ENCODE measurements at places on chromosomes 12 and 14.

- DNase-seq = no peak
These were observed 94.1 kb downstream of the PLCZ1 start for GRCh38 chr12:18643681-18644080.

- DNase-seq = no peak
These were observed 60.1 kb downstream of the RPS29 start for GRCh38 chr14:49526101-49526500.

GRCh38 chr12:51820526-51821439 lies 27.7 kb downstream of the FIGNL2 start:
- peak; percentile 88 for DNase-seq

- DNase-seq = no peak
These were observed 59.8 kb upstream of the RBM19 start for GRCh38 chr12:114025935-114026334.

DNA sequence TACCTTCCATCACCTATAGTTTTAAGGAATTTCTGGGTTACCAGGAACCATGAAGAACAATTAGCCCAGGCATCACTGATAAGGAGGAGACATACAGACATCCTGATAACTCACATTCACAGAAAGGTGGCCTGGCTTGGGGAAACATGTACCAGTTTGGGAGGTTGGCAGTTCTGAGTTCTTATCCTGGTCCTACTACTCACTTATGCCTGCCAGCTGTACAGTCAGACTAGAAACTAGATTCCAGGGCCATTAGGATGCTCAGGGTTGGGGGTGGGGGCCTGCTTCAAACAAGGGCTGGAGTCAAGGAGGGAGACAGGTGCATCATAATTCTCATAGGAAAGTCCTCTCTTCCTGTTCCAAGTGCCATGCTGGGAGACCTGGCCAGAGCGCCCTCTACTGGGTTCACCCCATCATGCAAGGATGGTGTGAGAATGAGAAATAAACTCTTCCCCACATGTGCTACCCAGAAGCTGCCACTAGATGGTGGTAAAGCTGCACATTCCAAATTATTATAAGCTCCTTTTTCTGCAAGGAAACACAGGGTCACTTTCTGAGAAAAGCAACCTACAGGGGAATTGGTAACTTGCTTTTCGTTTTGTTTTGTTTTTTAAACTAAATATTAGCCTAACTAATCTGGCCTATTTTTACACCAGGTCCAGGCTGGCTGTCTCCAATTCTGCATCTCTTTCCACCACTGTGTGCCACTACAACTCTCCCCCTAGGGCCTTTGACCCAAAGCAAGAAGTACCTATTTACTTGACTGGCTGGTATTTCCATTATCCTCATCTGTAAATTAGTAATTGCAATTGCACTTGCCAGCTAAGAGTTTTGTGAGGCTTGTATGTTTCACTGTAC lies 14.5 kb downstream of the OAS2 start:
- DNase-seq = peak; percentile 59

DNA sequence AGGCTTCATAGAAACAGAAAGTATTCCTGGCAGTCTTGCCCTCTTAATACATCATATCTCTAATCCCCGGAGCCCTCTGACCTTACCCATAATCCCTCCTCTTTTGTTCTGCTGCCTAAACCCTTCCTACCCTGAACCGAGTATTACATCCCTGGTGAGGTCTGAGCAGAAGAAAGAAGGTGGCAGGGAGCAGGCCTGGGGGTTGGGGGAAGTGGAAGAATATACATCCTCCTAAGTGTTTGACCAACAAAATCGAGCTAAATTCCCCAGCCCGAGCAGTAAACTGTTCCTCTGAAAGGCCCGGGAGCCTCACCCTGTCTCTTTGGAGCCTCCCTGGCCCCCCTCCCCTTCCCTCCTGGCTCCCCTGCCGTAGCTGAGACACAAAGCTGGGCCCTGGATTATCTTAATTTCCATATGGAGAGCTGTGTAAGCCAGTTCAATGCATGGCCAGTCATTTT lies 192.6 kb upstream of the LHX5 start:
- no peak for DNase-seq

DNA sequence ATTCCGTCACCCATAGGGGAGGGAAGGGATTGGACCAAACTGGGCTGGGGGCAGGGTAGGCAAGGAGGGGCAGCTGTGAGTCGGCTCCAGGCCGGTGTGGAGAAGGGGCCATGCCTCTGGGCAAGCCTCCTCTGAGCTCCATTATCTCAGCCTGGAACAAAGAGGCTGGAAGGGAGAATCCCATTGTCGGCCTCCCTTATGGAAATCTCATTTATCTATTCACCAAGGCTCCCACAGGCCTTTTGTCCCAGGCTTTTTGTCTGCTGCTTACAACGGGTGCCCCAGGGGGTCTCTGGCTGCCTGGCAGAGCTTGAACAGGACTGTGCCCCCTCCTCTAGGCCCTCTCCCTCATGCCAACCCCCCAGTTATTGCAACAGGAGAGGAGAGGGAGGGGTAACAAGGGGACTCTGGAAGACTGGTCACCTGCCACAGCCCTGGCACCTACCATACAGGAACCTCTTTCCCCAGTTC lies 19.5 kb downstream of the FIGNL2 start:
- DNase-seq = no peak

- DNase-seq = no peak
These were observed 166.0 kb downstream of the FSCB start for GRCh38 chr14:44341116-44341515.

- DNase-seq = no peak
These were observed 123.8 kb downstream of the MYRFL start for GRCh38 chr12:69948851-69949250.

DNA sequence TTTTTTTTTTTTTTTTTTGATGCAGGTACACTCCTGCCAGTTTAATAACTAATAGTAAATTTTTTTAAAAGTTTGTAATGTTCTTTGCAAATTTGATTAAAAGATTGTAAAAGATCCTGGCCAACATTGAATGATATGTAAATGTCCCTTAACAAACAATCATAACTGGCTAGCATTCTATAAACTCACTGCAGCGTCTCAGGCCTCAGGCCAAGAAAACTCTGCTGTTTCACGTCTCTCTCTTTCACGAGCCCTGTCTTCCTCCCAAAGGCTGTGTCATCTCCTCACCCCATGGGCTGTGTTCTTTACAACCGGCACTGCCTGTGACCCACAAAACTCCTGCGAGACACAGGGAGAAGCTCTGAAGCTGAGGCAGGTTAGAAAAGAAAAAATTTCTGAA lies 103.3 kb downstream of the NUAK1 start:
- no peak for DNase-seq

GRCh38 chr12:108345716-108346633 lies 6.9 kb upstream of the CMKLR1 start:
- DNase-seq = no peak

GRCh38 chr14:72478471-72478893 lies 415.4 kb downstream of the DPF3 start:
- DNase-seq = no peak

DNA sequence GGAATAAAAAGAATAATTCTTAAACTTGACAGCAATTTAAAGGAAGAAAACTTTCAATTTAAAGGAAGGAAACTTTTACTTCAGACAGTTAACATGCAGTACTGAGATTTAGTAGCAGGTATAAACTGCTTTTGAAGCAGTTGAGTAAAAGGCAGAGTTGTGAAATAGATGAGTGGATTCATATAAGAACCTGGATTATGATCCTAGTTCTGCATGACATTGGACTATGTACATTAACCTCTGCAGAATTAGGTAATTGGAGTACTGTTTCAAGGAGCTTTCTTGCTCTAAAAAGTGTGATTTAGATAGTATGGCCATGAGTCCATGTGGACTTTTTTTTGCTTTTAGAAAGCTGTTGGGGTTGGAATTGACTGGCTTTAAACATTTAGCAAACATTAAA lies 29.7 kb downstream of the ATP2A2 start:
- DNase-seq = no peak

- DNase-seq = no peak
These were observed 86.6 kb upstream of the SLC24A4 start for GRCh38 chr14:92236243-92236900.

DNA sequence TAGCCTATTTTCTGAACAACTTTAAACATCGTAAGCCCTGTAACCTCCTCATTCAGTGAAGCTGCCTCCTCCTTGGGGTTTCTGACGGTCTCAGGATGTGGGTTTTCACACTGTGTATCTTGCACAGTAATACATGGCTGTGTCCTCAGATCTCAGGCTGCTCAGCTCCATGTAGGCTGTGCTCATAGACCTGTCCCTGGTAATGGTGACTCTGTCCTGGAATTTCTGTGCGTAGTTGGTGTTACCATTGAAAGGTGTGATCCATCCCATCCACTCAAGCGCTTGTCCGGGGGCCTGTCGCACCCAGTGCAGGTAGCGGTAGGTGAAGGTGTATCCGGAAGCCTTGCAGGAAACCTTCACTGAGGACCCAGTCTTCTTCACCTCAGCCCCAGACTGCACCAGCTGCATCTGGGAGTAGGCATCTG lies 980.5 kb downstream of the TMEM121 start:
- DNase-seq = peak; percentile 61

DNA sequence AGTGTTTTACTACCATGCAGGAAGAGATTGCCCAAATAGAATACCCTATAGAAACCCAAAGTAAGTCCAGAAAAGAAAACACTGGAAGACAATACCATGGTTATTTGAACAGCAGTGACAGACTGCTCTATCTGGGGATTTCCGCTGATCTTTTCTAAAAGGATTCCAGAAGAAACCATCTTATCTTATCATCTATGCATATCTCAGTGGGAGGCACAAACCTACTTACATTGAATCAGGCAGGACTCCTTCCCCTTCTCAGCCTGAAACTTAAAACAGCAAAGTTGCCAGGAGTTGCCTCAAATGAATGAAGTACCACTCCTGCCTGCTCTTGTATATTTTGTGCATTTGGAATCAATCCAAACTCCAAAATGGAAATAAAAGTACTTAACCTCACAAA lies 56.7 kb upstream of the NR2C1 start:
- DNase-seq = no peak

GRCh38 chr12:75509621-75510020 lies 1.8 kb downstream of the KRR1 start:
- no peak for DNase-seq

GRCh38 chr14:64040044-64040443 lies 187.2 kb downstream of the SYNE2 start:
- DNase-seq = no peak

GRCh38 chr12:94717656-94718055 lies 67.3 kb upstream of the TMCC3 start:
- DNase-seq = no peak

DNA sequence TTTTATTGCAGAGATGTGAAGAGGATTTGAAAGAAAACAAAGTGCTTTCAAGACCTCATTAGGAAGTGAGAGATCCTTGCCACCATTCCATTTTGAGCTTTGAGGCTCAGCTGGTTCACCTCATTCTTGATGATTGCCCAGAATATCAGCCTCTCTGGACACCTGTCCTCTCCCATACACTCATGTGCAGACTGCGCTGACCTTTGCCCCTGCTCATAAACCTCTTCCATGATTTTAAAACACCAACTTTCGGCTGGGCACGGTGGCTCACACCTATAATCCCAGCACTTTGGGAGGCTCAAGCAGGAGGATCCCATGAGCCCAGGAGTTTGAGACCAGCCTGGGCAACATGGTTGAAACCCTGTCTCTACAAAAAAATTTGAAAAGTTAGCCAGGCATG lies 8.9 kb downstream of the COX14 start:
- no peak for DNase-seq

DNA sequence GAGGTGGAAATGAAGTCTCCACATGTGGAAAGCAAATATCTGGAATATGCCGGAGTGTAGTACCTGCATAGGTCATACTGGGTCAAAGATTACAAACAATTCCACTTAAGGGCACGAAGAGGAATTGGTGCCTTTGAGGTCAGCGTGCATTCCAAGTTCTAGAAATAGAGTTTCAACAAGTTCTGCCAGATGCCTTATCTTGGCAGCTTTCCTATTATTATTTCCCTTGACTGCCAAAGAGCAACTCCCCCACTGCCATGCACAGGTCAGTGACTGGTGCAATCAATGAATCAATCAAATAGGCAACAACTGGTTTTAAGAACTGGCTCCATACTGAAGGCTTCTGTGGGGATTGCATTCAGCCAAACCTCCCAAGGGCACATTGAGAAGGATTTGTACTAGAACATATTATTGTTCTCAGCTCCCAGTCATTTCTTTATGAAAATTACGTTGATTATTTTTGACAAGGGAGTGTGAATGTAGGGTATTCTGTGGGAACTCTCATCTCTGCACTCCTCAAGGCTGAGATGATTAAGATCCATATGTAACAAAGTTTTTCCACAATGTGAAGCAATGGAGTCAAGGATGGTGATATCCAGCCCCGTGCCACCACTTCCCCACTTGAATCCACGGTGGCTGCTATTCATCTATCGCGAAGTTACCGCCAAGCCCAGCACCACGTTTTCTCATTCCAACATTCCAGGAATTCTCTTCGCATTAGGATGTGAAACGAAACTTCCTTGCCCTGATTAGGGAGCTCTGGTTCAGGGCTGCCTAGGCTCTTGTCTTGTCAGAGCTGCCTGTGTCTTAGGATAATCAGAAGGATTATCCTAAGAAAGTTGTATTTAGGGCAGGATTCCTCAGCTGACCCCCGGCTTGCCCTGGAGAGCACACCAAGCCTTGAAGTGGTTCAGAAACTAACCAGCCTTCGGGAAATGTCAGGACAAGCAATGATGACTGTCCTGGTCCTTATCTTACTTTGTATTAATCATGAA lies 115.1 kb upstream of the PCED1B start:
- DNase-seq = no peak

DNA sequence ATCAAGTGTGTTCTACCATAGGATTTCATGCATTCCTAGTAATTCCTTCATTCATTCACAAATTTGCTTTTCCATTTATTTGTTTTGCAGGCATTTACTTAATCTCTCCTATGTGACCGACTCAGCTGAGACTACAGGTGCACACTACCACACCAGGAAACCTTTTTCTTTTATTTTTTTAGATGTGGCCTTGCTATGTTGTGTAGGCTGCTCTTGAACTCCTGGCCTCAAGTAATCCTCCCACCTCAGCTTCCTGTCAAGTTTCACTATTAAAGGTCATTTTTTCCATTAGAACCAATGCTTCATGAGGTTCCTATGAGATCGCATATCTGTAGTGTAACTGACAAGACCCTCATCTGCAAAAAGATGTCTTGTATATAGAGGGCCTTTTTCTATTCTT lies 1218.7 kb downstream of the VRK1 start:
- no peak for DNase-seq

DNA sequence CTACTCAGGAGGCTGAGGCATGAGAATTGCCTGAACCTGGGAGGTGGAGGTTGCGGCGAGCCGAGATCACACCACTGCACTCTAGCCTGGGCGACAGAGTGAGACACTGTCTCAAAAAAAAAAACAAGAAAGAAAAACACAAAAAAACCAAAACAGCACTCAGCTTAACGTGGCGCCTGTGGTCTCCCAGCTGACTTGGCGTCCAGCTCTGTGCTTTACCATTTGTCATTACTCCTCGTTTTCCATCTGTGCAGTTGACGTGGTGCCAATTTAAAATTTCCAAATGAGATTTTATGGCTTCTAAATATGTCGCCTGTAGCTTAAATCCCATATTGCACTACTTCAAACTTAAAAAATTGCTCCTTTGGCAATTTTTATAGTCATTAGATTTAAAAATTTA lies 2.0 kb downstream of the MGP start:
- DNase-seq = no peak

DNA sequence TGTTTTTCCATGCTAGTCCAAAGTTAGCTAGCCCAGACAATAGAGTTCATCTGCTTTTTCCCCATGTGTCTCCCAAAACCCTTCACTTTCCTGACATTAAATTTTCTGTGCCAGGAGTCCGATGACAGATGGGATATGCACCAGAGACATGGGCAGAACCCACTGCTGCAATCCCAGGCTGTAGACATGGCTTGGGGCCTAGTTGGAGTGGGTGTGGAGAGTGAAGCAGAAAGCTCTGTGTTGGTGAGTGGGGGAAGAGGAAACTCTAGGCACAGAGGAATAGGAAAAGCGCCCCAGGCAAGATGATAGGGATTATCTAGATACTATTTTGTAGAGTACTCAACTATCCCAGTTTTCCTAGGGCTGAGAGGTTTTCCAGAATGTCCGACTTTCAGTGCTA lies 4.8 kb upstream of the KRT74 start:
- no peak for DNase-seq
